SW480 (cell line): ENCODE measurements at places on chromosomes 4 and X.

- no peak for DNase-seq
Observed at GRCh38 chrX:15808254-15808653, 18.0 kb downstream of the ZRSR2 start.

DNA sequence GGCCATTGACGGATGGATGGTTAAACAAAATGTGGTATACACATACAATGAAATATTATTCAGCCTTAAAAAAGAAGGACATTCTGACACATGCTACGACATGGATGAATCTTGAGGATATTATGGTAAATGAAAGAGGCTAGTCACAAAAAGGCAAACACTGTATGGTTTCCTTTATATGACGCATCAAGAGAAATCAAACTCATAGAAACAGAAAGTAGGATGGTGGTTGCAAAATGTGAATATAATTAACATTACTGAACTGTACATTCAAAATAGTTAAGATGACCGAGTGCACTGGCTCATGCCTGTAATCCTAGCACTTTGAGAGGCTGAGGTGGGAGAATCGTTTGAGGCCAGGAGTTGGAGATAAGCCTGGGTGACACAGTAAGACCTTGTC, 9.5 kb upstream of the CASK start:
- DNase-seq = no peak

DNA sequence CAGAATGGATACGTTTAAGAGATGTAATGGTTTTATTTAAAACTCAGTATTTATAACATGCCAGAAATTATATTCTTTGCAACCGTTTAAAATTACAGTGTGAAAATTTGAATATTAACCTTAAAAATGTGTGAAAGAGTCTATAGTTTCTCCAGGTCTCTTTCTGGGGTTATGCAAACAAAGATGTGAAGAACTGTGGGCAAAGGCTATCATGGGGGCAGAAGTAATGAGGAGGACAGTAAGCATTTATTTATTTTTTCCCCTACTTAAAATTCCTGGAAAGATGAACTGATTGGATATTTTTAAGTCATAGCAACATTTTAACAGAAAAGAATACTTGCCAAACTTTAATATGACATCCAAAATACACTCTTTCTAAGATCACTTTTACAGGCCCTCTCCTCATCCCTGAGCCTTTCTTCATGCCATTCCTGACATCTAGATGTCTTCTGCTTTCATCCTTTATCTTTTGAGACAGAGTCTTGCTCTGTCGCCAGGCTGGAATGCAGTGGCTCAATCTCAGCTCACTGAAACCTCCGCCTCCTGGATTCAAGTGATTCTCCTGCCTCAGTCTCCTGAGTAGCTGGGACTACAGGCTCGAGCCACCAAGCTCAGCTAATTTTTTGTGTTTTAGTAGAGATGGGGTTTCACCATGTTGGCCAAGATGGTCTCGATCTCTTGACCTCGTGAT, 46.1 kb downstream of the TMEM131L start:
- no peak for DNase-seq

- no peak for DNase-seq
Observed at GRCh38 chr4:156594624-156595023, 377.0 kb downstream of the PDGFC start.

DNA sequence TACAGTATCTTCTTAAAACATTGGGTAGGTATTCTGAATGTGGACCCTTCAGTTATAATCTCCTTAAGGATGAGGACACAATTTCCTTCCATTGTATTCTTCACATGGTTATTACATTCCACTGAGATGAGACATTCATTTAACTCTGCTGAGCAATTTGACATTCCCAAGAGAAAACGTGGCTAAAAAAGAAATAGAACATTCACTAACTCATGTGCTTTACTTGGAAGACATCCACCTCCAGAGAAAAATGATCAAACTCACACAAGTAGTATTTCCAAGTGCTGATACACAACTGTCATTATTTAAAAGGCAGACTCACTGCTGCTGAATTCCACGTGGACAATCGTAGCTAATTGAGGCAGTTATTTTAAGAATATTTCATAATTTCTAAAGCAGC, 227.9 kb upstream of the ANKRD50 start:
- DNase-seq = no peak

DNA sequence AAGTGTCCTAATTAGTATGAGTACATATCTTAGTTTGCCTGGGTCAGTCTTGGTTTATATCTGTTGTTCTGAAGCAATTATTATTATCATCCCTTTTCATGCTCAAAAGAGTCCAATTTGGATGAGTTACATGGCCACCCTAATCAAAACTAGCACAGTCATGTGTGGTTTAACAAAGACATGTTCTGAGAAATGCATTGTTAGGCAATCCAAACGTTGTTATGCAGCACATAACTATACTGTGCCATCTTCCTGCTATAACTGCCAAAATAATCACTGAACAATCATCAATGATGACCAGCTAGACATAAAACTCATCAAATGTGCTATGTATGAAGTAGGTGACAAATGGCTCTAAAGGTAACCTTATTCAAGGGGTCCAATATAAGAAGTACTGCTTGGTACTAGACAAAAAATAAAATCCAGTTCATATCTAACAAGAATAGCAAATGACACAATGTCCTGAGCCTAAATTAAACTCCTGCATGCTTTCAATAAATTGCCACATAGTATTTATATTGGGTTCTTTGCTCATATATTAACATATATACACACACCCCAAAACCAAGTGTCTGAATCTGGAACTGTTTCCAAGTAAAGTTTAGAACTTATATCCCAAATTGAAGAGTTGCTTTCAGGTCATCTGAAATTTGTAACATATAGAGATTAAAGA, 41.9 kb downstream of the CNOT6L start:
- DNase-seq = no peak

DNA sequence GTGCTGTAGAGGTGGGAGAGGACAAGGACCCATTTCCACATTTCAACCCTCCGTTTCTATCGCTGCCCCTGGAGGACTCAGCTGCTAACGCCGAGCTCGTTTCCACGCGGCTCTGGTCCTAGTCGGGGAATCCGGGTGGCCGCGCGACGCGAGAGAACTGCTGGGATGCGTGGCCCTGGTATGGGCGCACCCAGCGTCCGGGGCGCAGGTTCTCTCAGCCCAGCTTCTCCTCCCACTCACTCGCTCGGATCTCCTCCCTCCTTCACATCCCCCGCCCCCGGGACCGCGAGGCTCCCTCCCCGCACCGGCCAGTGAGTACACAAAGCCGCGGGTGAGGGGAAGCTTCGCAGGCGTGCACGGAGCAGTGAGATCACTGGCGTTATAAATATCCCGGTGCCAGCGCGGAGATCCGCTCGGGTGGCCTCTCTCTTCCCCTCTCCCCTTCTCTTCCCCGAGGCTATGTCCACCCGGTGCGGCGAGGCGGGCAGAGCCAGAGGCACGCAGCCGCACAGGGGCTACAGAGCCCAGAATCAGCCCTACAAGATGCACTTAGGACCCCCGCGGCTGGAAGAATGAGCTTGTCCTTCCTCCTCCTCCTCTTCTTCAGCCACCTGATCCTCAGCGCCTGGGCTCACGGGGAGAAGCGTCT, at the start of gene FGF5:
TSS of gene FGF5 (plus strand) at position 412 of the 649 bp plus-strand sequence. CDS start at position 573, 161 bp downstream.
- DNase-seq = no peak

- DNase-seq = no peak
Observed at GRCh38 chr4:38873290-38873944, 5.8 kb downstream of the FAM114A1 start.

DNA sequence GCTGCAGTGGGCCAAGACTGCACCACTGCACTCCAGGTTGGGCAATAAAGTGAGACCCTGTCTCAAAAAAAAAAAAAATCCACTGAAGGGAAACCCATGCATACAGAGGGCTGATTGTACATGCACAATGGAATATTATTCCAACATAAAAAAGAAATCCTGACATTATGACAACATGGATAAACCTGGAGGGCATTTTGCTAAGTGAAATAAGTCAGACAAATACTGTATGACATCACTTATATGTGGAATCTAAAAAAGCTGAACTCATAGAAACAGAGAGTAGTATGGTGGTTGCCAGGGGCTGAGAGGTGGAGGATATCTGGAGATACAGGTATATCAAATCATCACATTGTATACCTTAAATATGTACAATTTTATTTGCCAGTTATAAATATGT, 102.2 kb downstream of the PPEF1 start:
- DNase-seq = no peak

DNA sequence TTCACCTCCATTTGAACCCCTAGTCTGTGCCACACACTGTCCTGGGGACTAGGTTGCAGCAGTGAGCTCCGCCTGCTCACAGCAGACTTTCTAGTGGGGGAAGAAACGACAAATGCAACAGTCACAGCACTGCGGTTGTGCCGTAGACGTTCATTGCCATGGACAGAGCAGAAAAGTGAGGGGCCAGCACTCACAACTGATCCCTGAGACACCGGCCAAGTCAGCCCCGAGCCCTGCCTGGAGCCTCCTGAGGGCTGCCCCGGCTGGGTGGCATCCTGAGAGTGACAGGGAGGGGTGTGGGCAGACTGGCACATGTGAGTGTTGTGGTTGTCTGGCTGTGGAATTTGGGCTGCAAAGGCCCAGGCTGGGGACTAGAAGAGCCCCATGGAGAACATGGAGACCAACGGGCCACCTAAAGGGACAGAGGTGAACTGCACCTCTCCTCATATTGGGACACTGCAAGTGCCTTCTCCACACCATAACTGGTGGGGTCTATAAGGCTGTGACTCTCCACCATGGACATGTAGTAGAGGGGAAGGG, 4.6 kb downstream of the DUSP9 start:
- DNase-seq = peak; percentile 33

DNA sequence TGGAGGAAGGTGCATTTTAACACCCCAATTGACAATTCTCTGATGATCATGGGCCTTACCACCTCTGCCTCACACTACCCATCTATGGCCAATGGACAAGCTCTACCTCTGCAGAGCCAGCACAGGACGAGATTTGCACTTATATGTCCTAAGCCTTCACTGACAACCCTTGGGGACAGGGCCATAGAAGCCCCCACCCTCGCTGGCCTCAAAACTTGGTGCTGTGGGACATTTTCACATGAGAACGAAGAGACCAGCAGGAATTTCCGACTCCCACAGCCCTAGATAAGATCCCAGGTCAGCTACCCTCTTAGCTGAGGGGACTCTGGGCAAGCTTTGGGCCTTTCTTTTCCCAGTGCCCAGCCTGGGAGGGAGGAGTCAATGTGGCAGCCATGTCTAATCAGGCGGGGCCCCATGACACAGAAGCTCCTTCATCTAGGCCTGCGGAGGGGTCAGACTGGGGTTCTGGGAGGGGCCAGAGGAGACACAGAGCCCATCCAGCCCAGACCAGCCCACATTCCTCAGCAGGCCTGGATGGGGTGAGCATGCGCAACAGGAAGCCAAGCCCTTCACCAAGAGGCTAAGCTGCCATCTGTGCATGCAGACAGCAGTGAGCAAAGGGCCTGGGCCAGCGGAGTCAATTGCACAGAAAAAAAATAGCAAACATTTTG, 12.1 kb downstream of the PJA1 start:
- DNase-seq = peak; percentile 25

- DNase-seq = no peak
Observed at GRCh38 chr4:8153441-8153840, 5.2 kb downstream of the ABLIM2 start.

- DNase-seq = no peak
Observed at GRCh38 chrX:40303256-40304077, 205.7 kb upstream of the BCOR start.

DNA sequence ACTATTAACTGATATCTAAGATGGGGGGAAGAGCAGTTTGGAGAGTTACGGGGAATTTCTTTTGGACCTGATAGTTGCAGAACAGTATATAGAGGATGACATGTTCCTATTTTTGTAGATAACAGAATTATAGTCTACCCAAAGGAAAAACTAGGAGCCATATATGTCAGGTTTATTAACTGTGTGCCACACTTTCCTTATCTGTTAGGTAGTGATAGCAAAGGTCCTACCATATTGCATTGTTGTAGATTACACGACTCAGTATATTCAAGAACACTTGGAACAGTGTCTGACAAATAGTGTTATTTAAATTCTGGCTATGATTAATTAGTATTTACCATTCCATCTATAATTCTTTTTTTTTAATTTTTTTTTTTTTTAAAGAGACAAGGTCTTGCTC, 175.3 kb downstream of the NR3C2 start:
- DNase-seq = no peak

GRCh38 chr4:90127706-90128345, 632 bp downstream of the CCSER1 start:
- DNase-seq = peak; percentile 7

- no peak for DNase-seq
Observed at GRCh38 chrX:21529771-21530170, 128.4 kb downstream of the KLHL34 start.

DNA sequence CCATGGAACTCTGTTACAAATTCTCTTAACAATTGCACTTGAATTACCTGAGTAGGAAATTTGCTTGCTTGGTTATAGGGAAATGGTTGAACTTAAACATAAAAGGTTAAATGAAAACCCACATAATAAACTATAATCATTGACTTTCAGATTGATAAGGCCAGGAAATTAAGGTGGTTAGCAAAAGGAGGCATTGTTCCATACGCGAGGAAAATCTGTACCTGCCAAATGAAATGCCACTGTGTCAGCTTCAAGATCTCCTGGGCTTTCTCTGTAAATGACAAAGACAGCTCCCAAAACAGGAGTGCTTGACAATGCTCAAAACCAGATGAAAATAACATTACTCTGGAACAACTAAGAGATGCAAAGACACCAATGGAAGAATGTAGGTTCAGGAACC, 125.5 kb upstream of the KLF3 start:
- no peak for DNase-seq

- DNase-seq = no peak
Observed at GRCh38 chr4:69147334-69147733, 51.1 kb downstream of the UGT2B7 start.

- DNase-seq = peak; percentile 41
Observed at GRCh38 chrX:15946783-15947580, 92.4 kb upstream of the AP1S2 start.

GRCh38 chrX:116417214-116417613, 19.2 kb upstream of the SLC6A14 start:
- no peak for DNase-seq

GRCh38 chr4:176290520-176290919, 21.5 kb upstream of the ASB5 start:
- DNase-seq = no peak

DNA sequence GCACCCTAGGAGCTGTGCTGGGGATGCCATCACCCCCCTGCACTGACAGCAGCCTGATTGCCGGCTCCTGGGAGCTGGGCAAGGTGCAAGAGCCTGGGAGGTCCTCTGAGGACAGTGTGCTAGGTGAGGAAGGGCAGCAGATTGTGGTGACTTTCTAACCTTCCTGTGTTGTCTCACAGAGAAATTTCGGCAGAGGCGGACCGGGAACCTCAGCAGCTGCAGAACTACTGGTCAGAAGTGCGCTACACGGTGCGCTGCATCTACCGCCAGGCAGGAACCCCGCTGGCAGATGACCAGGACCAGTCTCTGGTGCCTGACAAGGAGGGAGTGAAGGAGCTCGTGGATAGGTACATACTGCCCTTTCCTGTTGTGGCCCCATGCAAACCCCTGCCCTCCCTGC, 89.8 kb downstream of the FAM193A start:
- no peak for DNase-seq

GRCh38 chr4:35325908-35326453, 918.3 kb downstream of the ARAP2 start:
- DNase-seq = no peak

DNA sequence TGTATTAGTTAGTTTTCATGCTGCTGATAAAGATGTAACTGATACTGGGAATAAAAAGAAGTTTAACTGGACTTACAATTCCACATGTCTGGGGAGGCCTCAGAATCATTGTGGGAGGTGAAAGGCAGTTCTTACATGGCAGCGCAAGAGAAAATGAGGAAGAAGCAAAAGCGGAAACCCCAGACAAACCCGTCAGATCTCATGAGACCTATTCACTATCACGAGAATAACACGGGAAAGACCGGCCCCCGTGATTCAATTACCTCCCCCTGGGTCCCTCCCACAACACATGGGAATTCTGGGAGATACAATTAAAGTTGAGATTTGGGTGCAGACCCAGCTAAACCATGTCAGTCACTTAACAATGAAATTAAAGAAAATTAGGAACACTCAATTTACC, 499.1 kb downstream of the FSTL5 start:
- no peak for DNase-seq
